ENCODE measurements at places on chromosomes 12 and 14.

- H3K36me3 ChIP-seq: peaks cover 15% of the 10 kb centered on the region
- DNase-seq: peak; percentile 63
- peaks cover 23% of the 10 kb centered on the region for H3K4me1 ChIP-seq
Measured at GRCh38 chr14:102362084-102362483, 606 bp downstream of the CINP start.

GRCh38 chr14:68910540-68910939 lies 68.6 kb downstream of the ACTN1 start:
- H3K27me3 ChIP-seq: peaks cover 3% of the 10 kb centered on the region
- DNase-seq: peak; percentile 42
- H3K4me3 ChIP-seq: no peak overlapping the region
- H3K36me3 ChIP-seq: no peaks in the 10 kb centered on the region

- no peaks in the 10 kb centered on the region for H3K27me3 ChIP-seq
- H3K4me1 ChIP-seq: no peaks in the 10 kb centered on the region
- no peak for DNase-seq
- H3K36me3 ChIP-seq: no peaks in the 10 kb centered on the region
Measured at GRCh38 chr14:84465880-84466279, 1064.1 kb upstream of the FLRT2 start.

DNA sequence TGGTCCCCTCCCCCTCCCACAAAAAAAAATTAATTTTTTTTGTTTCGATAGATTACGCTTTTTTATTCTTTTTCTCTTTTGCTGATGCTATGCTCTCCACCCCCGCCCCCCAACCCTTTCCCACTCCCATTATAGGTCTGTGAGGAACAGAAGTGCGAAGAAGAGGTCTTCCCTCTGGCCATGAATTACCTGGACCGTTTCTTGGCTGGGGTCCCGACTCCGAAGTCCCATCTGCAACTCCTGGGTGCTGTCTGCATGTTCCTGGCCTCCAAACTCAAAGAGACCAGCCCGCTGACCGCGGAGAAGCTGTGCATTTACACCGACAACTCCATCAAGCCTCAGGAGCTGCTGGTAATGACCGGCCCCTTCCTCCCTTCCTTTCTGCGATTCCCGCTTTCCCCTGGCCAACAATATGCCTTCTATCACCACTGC lies 2.3 kb downstream of the CCND2 start:
- peaks cover 71% of the 10 kb centered on the region for H3K36me3 ChIP-seq
- DNase-seq: no peak
- peaks cover 50% of the 10 kb centered on the region for H3K4me1 ChIP-seq

- DNase-seq: no peak
- no peak overlapping the region for H3K27ac ChIP-seq
- no peaks in the 10 kb centered on the region for H3K4me1 ChIP-seq
- H3K27me3 ChIP-seq: peaks cover 6% of the 10 kb centered on the region
Measured at GRCh38 chr14:81682701-81683100, 149.0 kb upstream of the SEL1L start.

GRCh38 chr12:22333713-22334409 lies 646 bp downstream of the ST8SIA1 start:
- no peaks in the 10 kb centered on the region for H3K36me3 ChIP-seq
- peaks cover 26% of the 10 kb centered on the region for H3K4me1 ChIP-seq
- DNase-seq: no peak
- peaks cover 13% of the 10 kb centered on the region for H3K27me3 ChIP-seq

- H3K36me3 ChIP-seq: no peaks in the 10 kb centered on the region
- no peak overlapping the region for H3K27ac ChIP-seq
- DNase-seq: no peak
Measured at GRCh38 chr14:68364792-68365192, 428.1 kb downstream of the ZFP36L1 start.

DNA sequence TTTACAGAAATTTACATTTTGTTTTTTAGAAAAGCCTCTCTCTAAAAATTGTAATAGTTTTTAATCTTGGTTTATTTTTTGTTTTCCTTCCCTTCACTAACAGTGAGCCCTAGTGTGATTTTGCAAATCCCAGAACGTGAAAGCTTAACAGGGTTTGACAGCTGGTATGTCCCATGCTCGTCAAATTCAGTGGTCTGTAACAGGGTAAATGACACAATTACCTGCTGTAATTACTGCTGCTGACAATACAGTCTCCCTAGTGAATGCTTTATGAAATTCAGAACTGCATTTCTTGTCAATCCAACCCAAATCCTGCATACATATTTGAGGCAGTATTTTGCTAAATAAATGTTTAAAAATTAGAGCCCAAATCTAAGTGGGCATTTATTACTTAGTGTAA lies 249.2 kb downstream of the NELL2 start:
- no peak overlapping the region for H3K27ac ChIP-seq
- H3K27me3 ChIP-seq: no peaks in the 10 kb centered on the region
- no peak overlapping the region for H3K4me3 ChIP-seq
- no peaks in the 10 kb centered on the region for H3K36me3 ChIP-seq
- DNase-seq: no peak

GRCh38 chr14:30848449-30849240 lies 25.7 kb upstream of the COCH start:
- no peak overlapping the region for H3K4me3 ChIP-seq
- peaks cover 49% of the 10 kb centered on the region for H3K27me3 ChIP-seq
- H3K27ac ChIP-seq: no peak overlapping the region
- no peaks in the 10 kb centered on the region for H3K4me1 ChIP-seq
- H3K36me3 ChIP-seq: no peaks in the 10 kb centered on the region
- no peak for DNase-seq

GRCh38 chr14:104105071-104105821 lies 19.7 kb downstream of the ASPG start:
- H3K4me1 ChIP-seq: no peaks in the 10 kb centered on the region
- no peak for DNase-seq
- H3K27ac ChIP-seq: no peak overlapping the region
- H3K4me3 ChIP-seq: no peak overlapping the region
- H3K27me3 ChIP-seq: no peaks in the 10 kb centered on the region

GRCh38 chr12:99026332-99027054 lies 381.4 kb downstream of the APAF1 start:
- no peak for DNase-seq
- H3K4me1 ChIP-seq: no peaks in the 10 kb centered on the region
- peaks cover 10% of the 10 kb centered on the region for H3K27me3 ChIP-seq
- no peak overlapping the region for H3K4me3 ChIP-seq
- H3K27ac ChIP-seq: no peak overlapping the region

DNA sequence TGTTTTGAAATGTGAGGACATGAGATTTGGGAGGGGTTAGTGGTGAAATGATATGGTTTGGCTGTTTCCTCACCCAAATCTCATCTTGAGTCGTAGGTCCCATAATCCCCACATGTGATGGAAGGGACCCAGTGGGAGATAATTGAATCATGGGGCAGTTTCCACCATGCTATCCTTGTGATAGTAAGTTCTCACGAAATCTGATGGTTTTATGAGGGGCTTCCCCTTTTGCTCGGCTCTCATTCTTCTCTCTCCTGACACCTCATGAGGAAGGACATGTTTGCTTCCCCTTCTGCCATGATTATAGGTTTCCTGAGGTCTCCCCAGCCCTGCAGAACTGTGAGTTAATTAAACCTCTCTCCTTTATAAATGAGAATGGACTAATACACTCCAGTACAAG lies 18.0 kb downstream of the GALNT6 start:
- H3K27ac ChIP-seq: no peak overlapping the region
- no peak overlapping the region for H3K4me3 ChIP-seq
- H3K27me3 ChIP-seq: no peaks in the 10 kb centered on the region

DNA sequence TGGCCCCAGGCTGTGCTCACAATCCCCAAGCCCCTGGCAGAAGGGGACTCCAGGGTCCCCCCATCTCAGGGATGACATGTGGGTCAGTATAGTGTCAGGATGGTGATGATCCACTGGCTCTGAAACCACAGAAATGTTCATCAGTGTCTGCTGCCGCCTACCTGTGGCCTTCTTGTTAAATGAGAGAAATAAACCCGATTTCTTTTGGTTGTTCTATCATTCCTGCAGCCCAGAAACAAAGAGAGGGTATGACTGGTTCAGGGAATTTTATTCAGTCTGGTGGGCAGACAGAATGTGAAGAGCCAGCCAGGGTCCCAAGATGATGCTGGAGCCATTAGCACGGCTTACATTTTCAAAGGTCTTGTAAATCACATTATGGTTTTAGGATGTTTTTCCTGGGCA lies 86.6 kb downstream of the CRADD start:
- no peak overlapping the region for H3K4me3 ChIP-seq
- no peak for DNase-seq
- no peak overlapping the region for H3K27ac ChIP-seq
- no peaks in the 10 kb centered on the region for H3K27me3 ChIP-seq

DNA sequence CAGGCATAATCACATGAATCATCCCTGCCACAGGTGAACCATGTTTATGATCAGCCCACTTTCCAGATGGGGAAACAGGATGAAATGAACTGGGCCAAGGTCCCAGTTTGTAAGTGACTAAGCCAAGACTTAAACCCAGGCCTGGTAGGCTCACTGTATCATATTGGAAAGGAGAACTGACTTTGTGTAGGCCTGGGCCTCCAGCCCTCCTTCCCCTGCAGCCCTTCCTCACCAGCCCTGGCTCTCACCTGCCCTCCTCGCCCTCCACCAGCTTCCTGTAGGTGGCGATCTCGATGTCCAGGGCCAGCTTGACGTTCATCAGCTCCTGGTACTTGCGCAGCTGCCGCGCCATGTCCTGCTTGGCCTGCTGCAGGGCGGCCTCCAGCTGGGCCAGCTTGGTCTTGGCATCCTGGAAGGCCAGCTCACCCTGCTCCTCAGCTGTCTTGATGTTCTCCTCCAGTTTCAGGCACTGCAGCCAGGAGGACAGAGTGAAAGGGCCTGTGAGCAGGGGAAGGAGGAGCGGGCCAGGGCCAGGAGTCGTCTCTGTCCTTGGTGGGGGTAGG lies 19.8 kb downstream of the KRT80 start:
- H3K27me3 ChIP-seq: no peaks in the 10 kb centered on the region
- H3K36me3 ChIP-seq: no peaks in the 10 kb centered on the region
- peaks cover 3% of the 10 kb centered on the region for H3K4me1 ChIP-seq
- peak; percentile 55 for DNase-seq
- no peak overlapping the region for H3K4me3 ChIP-seq
- H3K27ac ChIP-seq: no peak overlapping the region

GRCh38 chr12:80056845-80057244 lies 42.5 kb upstream of the OTOGL start:
- no peak overlapping the region for H3K27ac ChIP-seq
- no peaks in the 10 kb centered on the region for H3K36me3 ChIP-seq
- H3K4me3 ChIP-seq: no peak overlapping the region
- H3K4me1 ChIP-seq: no peaks in the 10 kb centered on the region
- DNase-seq: no peak

DNA sequence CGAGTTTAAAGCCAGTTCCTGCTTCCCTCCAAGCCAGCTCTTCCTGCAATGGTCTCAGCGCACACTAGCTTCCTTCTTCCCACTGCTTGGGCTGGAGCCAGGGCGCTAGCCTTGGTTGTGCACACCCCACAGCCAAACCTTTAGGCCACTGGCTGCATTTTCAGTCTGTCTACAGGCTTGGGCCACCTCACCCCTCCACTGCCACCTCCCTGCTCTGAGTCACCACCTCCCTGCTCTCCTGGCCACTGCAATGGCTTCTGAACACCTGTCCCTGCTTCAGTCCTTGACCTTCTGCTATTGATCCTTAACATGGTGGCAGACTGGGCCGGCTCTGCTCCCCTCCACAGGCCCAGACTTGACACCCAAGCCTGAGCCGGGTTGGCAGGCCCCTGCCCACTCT lies 151.1 kb downstream of the RBM19 start:
- H3K27ac ChIP-seq: no peak overlapping the region
- H3K36me3 ChIP-seq: peaks cover 6% of the 10 kb centered on the region
- no peak overlapping the region for H3K4me3 ChIP-seq

DNA sequence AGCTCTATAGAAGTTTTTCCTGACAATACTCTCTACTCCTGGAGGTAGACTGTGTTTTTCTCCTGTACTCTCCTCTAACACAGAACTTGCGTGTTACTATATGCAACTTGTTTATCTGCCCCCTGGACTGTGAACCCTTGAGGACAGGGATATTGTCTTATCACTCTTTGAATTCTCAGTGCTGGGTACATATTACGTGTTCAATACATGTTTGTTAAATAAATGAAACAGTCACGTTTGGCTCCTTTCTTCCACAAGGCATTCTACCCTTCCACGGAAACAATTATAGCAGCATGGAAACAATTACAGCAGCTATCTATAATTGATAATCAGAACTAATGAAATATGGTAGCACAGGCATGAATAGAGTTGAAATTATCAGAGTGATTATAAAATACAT lies 50.7 kb downstream of the CRADD start:
- H3K27ac ChIP-seq: no peak overlapping the region
- no peaks in the 10 kb centered on the region for H3K36me3 ChIP-seq
- DNase-seq: no peak
- peaks cover 8% of the 10 kb centered on the region for H3K4me1 ChIP-seq
- H3K4me3 ChIP-seq: no peak overlapping the region

DNA sequence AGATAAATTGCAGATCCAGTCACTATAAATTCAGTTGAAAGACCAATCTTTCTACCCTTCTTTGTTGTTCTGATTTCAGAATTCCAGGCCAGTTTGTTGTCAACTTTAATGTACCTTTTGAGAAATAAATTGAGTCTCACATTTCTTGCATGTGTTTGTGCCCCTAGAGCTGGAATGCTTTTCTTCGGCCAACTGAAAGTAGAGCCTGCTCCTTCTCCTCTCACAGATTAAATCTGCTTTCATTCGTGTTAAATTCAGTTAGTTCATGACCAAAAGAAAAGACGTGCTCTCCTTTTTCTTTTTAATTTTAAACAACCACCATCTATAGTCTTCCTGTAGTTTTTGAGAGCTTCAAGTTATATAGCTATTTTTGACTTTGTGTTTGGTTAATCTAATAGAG lies 22.9 kb downstream of the SOCS2 start:
- peaks cover 59% of the 10 kb centered on the region for H3K27me3 ChIP-seq
- no peak for DNase-seq
- H3K36me3 ChIP-seq: no peaks in the 10 kb centered on the region
- H3K4me3 ChIP-seq: no peak overlapping the region
- peaks cover 15% of the 10 kb centered on the region for H3K4me1 ChIP-seq

- no peaks in the 10 kb centered on the region for H3K27me3 ChIP-seq
- no peak overlapping the region for H3K4me3 ChIP-seq
- no peak overlapping the region for H3K27ac ChIP-seq
Measured at GRCh38 chr12:11799502-11799873, 150.0 kb downstream of the ETV6 start.

GRCh38 chr14:58492044-58492443 lies 64.5 kb downstream of the KIAA0586 start:
- no peak for DNase-seq
- no peak overlapping the region for H3K27ac ChIP-seq
- H3K4me3 ChIP-seq: no peak overlapping the region
- H3K36me3 ChIP-seq: peaks cover 11% of the 10 kb centered on the region

DNA sequence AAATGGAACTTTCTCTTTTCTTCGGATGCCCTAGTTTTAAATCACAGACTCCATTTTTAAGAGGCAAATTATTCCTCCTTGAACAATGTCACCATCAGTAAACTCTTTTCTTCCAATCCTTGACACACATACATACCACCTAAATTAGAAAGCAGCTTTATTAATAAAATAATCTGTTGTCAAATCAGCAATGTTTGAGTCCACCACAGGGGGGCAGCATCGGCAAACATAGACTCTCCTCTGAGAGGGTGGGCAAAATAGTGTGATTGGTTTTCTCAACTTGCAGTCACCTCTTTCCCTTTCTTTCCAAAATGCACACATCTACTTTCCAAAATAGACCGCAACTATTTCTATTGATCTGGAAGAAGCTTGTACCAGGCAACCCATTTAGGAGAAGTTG lies 438.4 kb upstream of the OR4E1 start:
- peak; percentile 60 for DNase-seq
- H3K4me1 ChIP-seq: peaks cover 19% of the 10 kb centered on the region
- peak overlapping the region; percentile 71 for H3K4me3 ChIP-seq
- H3K27ac ChIP-seq: peak overlapping the region; percentile 75
- no peaks in the 10 kb centered on the region for H3K27me3 ChIP-seq

Data from activated CD8-positive, alpha-beta memory T cell treated with anti-CD3 and anti-CD28 coated beads, Interleukin-2, amount 10 ng/mL, durations not matched to agents 7 days and 5 days (primary cell).